ENCODE measurements at places on chromosomes 7 and 10.

- DNase-seq: no peak
Observed at GRCh38 chr10:116706281-116706680, 36.1 kb downstream of the HSPA12A start.

- DNase-seq: no peak
Observed at GRCh38 chr7:151373599-151373998, 32.0 kb downstream of the NUB1 start.

DNA sequence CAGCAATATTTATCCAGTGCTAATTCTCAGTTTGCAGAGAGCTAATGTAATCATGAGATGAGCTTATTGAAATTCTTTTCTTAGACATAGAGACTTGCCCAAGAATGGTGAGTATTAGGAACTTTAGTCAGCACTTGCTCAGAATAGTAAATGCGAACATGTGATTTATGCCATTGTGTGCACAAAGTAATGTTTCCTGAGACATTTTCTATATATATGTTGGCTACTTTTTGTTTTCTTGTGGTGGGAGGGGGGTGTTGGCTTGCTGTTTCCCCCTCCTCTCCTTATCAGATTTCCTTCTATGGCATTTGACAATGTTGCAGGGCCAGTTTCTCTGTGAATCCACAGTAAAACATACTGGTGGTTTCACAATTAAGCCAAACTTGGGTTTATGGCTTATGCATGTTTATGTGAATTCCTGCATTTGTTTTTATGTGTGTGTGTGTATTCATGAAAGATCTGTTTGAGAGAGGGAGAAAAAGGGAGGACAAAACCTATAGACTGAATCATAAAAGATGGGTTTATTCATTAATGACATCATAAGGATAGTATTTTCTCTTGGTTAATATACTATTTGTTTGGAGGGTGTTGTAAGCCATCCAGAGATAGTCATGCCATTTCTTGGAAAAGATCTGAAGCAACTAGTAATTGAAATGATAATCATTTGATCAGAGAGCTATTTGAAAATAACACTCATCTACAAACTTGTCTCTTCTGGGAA, 36.3 kb downstream of the ARID5B start:
- DNase-seq: no peak

DNA sequence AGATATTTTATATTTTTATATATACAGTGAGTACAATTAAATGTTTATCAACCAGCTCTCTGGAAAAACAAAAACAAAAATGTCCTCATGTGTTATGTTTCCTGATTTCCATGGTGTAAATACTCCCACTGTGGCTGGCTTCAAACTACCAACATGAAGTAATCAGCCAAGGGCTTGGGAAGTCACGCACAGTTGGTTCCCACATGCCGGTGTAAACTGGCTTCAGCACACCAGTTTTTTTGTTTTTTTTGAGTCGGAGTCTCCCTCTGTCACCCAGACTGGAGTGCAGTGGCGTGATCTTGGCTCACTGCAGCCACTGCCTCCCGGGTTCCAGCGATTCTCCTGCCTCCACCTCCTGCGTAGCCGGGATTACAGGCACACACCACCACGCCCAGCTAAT, 11.8 kb downstream of the OSBPL3 start:
- no peak for DNase-seq

DNA sequence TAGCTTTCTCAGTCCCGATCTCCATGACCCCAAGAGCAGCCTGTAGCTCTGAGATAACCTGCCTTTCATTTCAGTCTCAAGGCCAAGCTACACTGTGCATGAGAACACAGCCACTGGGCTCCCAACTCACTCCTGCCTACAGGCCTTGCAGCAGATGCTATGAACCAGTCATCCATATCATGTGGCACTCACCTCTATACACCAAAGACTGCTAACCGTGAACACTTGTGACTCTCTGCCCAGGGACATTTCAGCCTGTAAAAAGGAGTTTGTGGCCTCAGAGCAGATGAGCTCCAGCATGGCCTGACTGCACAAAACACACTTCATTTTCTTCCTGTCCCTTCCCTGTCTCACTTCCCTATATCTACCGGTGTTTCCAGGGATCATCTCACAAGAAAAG, 56.9 kb upstream of the NPY start:
- no peak for DNase-seq

GRCh38 chr7:3455806-3456595, 154.9 kb downstream of the SDK1 start:
- DNase-seq: no peak

DNA sequence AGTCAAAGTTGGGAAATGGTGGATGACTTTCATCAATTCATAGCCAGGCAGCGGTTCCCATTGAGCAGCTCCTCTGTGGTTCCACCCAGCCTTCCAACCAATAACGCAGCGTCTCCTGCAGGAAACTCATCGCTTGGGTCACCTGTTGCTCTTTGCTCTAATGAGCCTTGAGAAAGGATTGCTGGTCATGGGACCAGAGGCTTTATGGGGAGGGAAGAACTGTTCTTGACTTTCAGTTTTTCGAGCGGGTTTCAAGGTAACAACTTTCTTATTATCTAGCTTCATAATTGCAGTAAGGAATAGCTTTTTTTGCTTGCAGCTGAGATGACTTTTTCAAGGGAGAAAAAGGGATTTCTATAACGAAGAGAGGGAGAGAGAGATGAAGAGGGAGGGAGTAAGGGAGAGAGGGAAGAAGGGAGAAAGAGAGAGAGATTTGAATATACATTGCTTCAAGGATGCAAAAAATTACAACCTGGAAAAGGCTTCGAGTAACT, 405 bp upstream of the ENTPD1 start:
- DNase-seq: no peak

DNA sequence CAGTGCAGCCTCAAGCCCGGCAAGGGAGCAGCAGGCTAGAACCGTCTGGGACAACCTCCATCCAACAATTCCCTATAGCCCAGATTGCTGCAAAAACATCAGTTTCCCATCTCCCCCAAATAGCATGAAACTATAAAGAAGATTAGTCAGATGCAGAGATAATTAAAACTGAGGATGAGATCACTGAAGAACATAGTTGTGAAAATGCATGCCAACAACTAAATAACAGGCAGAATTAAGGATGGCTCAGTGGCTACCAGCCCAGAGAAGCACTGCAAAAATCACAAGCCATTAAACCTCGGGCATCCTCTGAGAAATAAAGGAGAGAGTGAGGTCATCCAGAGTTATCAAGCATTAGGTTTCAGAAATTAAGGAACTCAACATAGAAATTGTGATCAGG, 427.1 kb downstream of the TNS3 start:
- DNase-seq: no peak

DNA sequence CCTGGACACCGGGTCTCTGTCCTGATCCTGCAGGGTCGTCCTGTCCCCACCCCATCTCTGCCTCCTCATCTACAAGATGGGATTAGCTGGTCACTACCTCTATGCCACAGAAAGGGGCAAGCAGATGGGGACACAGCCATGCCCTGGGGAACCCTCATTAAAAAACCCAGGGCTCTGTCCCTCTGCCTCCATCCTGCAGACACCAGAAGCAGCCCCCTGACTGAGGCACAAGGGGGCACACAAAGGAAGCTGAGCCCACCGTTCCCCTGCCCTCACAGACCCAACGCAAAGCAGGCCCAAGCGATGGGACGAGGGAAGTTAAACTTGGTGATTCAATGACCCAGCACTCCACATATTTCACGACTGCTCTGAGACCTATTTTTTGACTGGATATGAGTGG, 142.4 kb downstream of the TCERG1L start:
- DNase-seq: no peak

DNA sequence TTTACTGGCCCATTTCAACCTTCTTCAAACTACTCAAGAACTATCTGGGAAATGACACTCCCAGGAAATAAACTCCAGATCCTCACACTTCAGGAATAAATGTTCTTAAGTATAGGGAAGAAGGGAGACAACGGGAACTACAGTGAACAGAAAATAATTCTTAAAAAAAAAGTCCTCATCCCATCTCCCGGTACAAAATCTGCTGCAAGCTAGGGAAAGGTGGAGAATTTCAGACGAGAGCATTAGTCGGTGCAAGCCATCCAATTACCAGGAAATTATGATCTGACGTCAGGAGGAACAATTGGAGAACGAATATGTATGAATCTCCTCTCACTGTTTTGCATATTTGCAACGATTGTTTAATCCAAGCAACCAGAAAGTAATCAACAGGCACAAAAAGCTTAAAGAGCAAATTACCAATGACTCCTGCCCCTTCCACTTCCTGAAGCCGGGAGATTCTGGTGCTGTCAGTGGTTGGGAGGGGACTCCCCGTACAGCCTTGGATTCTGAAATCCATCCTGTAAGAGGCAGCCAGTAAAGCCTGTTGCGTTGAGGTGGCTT, 15.1 kb upstream of the GATA3 start:
- no peak for DNase-seq

GRCh38 chr10:34275626-34276130, 539.4 kb downstream of the PARD3 start:
- no peak for DNase-seq

DNA sequence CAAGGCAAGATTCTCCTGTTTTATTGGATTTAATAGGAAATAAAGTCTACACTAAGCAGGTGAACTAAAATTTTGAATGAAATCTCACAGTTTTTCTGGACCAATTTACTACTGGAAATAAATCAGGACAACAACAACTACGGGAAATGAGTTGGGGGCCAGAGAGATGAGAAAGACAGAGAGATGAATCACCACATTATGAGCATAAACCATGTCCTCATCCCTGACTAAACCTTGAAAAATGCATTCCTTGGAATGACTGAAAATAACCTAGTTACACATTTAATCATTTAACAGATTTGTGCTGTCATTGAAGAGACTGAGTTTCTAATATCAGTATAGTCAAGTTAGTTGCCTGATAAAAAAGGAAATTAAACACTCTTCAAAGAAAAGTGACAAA, 608.4 kb upstream of the KCND2 start:
- no peak for DNase-seq

- DNase-seq: no peak
Observed at GRCh38 chr10:33153968-33154327, 180.5 kb downstream of the NRP1 start.

DNA sequence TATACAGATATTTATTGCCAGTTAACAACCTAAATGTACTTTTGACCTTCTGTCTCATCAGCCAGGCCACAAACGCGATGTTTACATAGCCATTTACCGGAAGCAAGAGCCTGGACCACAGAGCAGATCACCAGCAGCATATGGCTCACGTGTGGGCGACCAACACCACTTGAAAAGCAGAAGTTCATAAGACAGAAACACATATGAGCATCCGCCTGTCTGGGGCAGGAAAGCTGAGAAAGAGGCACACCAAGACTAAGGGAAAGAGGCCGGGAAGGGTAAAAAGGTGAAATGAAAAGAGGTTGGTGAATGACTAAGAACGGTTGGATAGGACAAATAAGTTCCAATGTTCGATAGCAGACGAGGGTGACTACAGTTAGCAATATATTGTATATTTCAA, 1.3 kb downstream of the ABCB1 start:
- peak; percentile 8 for DNase-seq

GRCh38 chr10:121764233-121764942, 163.4 kb downstream of the ATE1 start:
- DNase-seq: no peak

- no peak for DNase-seq
Observed at GRCh38 chr7:80929619-80930018, 10.8 kb upstream of the SEMA3C start.

DNA sequence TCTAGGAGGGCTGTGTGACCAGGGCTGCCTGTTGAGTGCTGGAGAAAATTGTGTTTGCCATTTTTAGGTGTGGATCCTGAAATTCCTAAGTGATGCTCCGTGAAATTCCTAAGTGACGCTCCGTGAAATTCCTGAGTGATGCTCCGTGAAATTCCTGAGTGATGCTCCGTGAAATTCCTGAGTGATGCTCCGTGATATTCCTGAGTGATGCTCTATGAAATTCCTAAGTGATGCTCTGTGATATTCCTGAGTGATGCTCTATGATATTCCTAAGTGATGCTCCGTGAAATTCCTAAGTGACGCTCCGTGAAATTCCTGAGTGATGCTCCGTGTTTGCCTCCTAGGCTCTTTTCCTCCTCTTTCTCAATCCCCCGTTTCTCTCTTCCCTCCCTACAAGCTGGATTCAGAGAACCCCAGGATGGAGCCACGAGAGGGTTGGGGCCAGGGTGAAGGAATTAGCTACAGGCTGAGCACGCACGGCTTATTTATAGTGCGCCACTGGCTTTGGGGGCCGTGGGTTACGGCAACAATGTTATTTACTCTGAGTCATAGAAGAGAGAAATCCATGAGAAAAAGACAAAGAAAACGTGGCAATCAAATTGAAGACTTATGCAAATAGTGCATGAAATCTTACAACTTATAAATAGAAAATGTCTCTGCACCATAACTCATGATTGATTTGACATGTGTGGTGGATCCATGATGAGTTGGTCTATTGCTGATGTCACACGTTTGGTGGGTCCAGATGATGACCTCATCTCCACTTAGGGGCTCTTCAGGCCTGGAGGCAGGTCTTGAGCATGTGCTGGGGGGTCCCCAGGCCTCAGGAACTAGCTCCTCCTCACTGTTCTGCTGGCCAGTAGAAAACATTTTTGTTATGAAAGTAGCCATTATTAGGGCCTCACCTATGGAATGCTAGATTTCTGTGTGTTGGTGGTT, 224.6 kb downstream of the WDR37 start:
- no peak for DNase-seq

- DNase-seq: no peak
Observed at GRCh38 chr10:66719483-66719882, 206.4 kb upstream of the LRRTM3 start.

DNA sequence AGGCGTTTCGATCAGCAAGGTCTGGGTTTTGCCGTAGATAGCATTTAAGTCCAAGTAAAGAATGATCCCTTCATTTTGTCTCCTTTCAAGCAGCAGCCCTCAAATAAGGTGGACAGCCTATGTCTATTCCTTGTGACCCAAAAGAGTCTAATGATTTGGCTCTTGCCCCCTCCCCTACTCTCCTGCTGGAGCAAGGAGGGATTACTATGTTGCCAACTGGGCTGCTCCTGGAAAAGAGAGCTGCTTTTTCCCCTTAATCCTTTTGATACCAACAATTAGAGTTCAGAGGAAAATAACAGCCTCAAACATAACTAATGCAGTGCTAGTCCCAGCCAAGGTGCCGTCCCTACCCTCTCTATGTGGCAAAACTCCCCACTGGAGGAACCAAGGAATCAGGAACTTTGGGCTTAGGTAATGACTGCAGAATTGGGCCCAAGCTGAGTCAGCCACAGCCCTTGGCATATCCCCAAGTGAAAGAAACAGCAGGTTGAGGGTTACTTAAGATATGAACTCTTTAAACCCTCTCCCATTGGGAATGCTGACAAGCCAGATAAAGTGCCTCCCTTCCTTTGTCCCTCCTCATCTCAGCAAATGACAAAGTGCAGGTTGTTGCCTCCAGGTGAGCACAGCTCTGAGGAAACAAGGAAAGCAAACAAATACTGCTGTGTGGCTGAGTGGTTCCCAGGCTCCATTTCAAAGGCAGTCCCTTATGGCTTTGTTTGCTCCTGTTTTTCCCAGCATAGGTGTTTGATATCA, 643.7 kb downstream of the INHBA start:
- DNase-seq: no peak

DNA sequence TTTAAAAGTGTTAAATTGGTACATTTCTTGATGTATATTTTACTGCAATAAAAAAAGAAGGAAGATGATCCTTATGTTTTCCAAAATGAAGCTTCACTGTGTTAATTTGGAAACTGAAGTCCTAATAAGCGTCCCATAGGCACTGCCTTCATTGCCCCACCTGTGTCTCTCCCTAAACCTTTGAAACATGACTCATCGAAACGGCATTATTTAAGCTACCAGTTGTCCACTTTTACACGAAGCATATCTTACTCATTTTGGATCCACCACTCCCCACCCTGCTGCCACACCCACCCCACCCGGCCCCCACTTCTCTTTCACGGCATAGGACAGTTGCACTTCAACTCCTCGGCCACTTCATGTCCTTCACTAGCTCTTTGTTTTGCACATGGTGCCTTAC, 85.5 kb downstream of the KIAA1549 start:
- DNase-seq: no peak

Measured in activated T-helper 1 cell treated with anti-CD3 and anti-CD28 coated beads, Interleukin-12 subunit alpha, Interleukin-12 subunit beta, Interleukin-2, Interleukin-4 antibody, amounts not matched to agents 30 ng/mL and 10 ng/mL and 1 ng/mL, durations not matched to agents 14 hours and 24 hours and 36 hours (primary cell).